NCI-H510A (cell line): ENCODE measurements at places on chromosomes 2 and 18.

DNA sequence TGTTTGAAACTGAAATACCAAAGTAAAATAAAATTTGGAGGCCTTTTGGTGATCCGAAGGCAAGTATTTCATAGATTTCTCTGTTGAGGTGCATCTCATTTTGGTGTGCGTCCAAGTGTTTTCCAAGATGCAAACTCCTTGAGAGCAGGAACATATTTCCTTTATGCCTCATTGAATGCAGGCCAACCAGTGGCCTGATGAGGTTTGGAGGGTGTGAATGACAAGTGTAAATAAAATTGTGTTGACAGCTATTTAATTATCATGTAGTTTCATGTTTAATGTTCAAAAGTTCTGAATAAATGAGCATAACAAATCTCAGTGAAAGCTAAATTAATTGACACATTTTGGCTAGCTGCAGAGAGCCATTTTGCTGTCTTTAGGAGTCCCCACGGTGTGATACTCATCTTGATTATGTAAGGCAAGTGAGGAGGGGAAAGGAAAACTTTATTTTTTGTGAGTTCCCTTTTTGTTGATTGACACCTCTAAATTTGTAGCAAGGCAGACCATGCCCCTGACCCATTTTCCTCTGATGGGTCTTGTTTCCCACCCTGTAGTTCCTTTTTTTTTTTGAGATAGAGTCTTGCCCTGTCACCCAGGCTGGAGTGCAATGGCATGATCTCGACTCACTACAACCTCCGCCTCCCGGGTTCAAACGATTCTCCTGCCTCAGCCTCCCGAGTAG, 6.3 kb upstream of the LTBP1 start:
- no peak for DNase-seq

- DNase-seq: no peak
Measured at GRCh38 chr2:222404151-222404905, 20.0 kb upstream of the SGPP2 start.

GRCh38 chr2:187994464-187995331, 297.0 kb upstream of the GULP1 start:
- peak; percentile 73 for DNase-seq

GRCh38 chr2:176584333-176584732, 315.1 kb downstream of the MTX2 start:
- DNase-seq: no peak

DNA sequence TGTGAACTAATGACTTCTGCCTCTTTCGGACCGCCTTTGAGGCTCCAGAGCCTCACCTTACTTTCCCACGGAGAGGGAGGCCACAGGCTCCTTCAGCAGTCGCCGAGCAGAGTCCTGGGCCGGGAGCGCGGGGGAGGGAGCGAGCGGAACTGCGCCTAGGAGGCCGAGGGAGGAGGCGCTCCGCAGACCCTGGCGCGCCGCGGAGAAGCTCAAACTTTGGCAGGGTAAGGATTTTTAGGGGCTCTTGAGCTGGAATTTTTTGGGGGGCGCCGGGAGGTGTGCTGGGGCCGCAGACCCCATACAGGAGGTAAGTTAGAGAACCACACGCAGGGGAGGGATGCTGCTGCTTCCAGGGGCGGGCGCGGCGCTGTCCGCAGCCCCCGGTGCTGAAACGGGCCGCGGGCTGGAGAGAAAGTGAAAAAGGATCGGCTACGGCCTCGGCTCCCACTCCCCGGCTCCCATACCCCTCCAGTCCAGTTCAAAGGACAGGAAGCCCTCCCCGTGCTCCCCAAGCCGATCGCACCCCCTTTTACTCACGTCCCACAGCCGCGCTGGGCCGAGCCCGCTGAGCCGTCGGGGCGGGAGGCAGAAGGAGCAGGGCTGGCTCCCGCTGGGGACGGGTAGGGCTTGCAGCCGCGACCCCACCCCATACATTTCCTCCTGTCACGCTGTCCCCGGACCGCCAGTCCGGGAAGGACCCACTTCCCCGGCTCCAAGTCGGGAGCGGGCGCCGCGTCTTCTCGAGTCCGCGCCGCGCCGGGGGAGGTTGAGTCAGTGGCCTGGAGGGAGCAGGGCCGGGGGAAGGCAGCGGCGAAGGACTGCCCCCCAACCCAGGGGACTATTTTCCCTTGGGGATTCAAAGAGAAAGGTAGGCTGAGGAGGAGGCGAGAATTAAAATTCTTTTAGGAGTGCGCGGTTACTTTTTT, at the start of gene CNGA3:
TSS of gene CNGA3 (plus strand) at position 146 of the 926 bp plus-strand sequence. CDS start 23,520 bp downstream, outside the sequence.
- DNase-seq: no peak

GRCh38 chr2:127820080-127820668, 9.2 kb upstream of the WDR33 start:
- no peak for DNase-seq

DNA sequence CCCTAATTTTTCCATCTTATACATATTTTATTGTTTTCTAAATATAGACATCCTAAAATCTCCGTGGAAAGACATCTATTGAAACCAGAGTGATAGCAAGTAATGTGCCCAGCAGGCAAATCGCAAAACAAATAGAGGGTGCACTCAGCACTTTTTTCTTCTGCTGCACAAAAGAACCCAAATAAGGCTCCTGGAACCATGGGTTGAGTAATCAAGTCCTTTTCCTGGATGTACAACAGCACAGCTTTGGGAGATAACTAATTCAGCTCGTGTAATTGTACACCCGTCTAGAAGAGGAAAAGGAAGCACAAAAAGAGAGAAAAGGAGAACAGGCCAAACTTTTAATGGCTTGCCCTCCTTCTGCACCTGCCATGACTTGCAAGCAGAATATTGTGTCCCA, 126.9 kb upstream of the TLK1 start:
- DNase-seq: no peak

GRCh38 chr2:45889620-45890370, 238.3 kb downstream of the PRKCE start:
- DNase-seq: no peak
